ENCODE measurements at places on chromosomes 3 and 15.

DNA sequence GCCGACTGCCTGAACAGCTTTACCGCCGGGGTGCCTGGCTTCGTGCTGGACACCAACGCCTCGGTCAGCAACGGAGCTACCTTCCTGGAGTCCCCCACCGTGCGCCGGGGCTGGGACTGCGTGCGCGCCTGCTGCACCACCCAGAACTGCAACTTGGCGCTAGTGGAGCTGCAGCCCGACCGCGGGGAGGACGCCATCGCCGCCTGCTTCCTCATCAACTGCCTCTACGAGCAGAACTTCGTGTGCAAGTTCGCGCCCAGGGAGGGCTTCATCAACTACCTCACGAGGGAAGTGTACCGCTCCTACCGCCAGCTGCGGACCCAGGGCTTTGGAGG lies 815 bp downstream of the SPINT1 start:
- no peak for DNase-seq

DNA sequence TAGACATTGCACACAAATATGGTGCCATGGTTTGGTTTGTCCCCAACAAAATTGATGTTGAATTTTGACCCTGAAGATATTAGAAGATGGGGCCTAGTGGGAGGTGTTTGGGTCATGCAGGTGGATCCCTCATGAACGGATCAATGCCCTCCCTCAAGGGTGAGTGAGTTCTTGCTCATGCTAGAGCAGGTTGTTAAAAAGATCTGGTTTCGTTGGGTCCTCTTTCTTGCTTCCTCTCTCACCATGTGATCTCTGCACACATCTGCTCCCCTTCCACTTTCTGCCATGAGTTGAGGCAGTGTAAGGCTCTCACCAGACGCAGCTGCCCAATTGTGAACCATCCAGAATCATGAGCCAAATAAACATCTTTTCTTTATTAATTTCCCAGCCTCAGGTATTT lies 87.8 kb upstream of the MDFIC2 start:
- DNase-seq: no peak

GRCh38 chr3:157429708-157430107 lies 6.9 kb upstream of the PTX3 start:
- no peak for DNase-seq

GRCh38 chr3:98733812-98734281 lies 29.3 kb upstream of the ST3GAL6 start:
- DNase-seq: no peak

GRCh38 chr3:159263750-159264553 lies 462.1 kb downstream of the MFSD1 start:
- DNase-seq: peak; percentile 2

DNA sequence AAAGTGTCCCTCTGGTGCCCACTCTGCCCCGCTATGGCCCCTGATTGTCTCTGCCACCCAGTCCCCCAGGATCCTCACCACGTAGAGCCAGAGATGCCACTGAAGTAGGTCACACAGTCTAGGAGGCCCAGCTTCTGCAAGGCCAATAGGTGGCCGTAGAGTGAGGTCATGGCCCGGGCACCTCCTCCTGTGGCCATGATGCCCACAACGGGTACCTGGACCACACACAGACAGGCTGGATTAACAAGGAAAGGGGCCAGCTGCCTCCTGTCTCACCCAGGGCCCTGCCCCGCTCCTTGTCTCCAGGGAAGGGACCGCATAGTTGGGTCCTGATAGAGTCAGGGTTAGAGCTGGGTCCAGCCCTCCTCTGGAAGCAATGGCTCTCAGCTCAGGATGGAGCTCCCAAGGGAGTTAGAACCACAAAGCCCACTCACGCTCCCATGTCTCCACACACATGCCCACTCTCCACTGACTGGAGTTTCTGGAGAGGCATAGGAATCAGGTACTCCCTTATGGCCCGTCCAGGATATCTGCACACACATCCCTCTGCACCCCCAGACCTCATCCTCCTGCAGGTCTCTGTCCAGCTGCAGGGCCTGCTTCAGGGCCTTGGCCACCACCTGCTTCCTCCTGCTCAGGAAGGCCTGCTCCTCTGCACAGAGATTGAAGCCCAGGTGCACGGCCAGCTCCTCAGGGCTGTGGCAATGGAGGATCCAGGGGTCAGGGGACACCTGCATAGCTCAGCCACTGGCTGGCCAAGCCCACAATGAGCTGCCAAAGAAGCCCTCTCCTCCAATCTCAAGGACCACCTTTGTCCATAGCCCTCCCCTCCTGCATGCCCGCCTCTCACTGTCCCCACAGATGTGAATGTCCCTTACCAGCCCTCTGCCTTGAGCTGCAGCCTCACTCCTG lies 13.2 kb downstream of the PLA2G4D start:
- DNase-seq: no peak

DNA sequence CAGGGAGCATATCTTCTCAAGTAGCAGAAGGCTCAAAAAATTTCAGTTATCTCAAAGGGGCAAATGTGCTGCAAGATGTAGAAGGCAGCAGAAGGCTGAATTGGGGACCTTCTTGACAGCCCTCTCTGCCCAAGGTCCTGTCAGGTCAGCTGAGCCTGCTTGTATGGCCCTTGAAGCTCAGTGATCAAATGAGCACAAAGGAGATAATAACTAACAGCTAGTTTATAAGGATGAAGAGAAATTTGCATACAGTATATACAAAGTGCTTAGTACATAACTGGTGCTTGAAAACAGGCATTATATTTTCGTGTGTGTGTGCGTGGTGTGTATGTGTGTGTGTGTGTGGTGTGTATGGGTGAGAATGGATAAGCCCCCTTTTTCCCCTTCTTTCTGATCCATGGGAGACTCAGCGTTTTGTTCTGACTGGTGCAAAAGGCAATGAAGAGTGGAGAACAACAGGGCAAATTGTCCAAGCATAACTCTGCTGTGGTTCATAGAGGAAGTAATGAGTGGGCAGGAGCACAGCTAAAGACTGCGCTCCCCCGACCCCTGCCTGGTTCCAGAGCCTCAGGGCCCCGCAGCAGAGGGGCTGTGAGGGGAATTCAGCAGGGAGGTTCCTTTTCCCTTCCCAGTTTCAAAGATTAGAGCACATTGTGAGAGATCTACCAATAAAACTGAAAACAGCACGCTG lies 356.8 kb upstream of the NR2F2 start:
- no peak for DNase-seq

DNA sequence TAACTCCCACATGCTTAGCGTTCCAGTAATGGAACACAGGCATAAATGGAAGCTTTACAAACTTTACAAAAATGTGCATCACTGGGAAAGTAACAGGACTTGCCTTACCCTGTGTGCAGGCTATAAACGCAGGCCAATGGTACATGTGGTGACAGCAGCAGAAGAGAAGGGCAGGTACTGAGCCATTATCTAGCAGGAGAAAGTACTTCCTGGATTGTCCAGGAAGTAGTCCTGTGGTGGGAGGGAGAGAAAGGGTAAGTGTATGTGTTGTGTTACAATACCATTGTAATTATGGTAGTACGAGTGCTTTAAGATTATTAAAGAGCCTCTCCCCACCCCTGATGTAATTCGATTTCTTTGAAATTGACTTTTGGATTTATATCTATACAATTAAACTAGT lies 5.3 kb downstream of the ATP1B3 start:
- no peak for DNase-seq

DNA sequence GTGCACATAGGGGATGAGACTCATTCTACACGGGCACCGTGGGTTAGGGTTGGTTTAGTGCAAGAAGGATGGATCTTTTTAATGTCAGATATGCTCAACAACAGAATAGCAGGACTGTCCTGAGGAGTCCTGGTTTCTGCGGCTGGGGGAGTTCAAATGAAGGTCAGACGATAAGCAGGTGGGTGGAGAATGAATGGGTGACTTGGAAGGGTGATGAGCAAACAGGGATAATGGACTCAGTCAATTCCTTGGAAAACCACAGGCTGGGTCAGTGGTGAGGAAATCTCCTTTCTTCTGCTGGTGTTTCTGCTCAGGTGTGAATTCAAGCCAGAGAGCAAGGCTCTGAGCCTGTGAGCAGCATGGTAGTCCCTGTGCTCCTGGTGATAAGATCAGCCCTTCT lies 59.9 kb downstream of the MESD start:
- DNase-seq: no peak

DNA sequence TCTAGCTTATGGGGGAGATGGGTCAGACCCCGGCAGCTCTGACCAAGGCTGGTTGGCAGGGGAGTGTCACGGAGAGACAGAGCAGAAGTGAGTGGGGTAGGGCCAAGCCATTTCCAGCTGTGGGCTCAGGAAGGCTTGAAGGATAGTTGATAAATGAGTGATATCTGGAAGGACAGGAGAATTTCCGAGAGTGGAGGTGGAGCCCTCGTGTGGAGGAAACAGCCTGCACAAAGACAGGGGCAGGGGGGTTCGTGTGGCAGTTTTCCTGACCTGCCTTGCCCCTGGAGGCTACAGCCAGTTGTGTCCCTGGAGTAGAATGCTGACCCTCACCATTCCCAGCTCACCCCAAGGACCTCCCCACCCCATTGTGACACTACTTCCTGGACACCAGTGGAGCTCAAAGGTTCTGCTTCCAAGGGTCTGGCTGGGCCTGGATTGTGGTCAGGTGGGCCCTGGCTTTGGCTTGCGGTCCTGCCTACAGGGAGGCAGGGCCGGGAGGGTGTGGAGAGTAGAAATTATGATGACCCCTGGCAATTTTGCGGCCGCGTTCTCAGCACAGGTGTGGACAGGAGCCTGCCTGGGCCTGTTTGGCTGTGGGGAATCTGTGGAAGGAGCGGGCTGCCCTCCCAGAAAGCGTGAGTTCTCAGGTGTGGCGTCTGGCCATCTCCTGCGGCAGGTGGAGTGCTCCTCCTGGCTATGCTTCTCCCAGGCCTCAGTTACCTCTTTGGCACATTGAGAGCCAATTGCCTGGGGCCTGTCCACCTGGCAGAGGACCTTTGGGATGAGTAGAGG lies at the start of gene SLC22A14:
SLC22A14 (plus strand) TSS at position 400 of the 792 bp plus-strand sequence. CDS start 23,733 bp downstream, outside the sequence.
- DNase-seq: no peak

GRCh38 chr3:160003520-160004128 lies 15.0 kb downstream of the IL12A start:
- DNase-seq: no peak

GRCh38 chr15:41982133-41982930 lies 10.0 kb upstream of the EHD4 start:
- DNase-seq: no peak

DNA sequence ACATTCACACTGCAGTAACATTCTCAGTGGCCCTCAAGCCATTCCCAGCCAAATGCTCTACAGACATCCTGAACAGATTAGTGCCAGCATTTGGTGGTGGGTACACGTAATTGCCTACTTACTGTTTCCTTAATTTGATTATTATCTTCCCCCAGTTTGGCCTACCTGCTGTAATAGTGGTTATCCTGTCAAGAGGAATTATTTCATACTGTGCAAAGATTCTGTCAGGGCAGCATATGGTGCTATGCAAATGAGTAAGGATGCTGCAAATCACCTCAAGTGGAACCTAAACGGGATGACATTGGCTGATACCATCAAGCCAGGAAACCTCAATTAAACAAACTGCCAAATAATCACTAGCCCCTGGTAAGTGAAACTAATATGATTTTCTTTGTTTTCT lies 88.7 kb downstream of the SEMA6D start:
- no peak for DNase-seq

DNA sequence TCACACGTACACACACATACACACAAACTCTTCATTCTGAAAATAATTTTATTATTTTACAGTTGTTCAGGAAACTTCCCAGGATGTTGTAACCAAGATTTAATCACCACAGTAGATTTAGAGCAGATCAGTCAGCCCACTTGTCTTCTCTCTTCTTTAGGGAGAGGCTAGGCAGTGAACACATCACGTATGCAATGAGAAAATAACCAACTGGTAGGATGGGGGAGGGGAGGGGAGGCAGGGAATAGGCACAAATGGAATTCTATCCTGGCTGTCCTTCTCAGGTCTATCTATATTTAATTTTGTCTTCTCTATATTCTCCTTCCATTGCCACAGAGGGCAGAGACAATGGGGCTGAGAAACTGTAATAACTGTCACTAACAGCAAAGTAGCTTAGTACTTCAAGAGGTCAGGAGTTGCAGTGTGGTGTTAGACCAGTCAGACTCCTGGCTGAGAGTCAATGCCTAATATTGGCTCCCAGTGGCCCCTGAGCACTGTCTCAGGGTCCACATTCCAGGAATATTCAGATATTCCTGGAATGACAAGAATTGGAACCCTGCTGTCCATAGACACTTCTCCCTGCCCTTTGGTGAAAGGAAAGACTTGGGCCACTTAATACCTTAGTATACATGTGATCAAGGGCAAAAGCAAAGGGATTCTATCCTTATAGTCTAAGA lies 2.6 kb upstream of the HCLS1 start:
- no peak for DNase-seq

GRCh38 chr15:39554746-39555387 lies 26.0 kb upstream of the THBS1 start:
- DNase-seq: no peak

- no peak for DNase-seq
Measured at GRCh38 chr15:60535265-60535664, 56.3 kb upstream of the ICE2 start.

- no peak for DNase-seq
Measured at GRCh38 chr15:78090422-78091063, 1.8 kb upstream of the SH2D7 start.

DNA sequence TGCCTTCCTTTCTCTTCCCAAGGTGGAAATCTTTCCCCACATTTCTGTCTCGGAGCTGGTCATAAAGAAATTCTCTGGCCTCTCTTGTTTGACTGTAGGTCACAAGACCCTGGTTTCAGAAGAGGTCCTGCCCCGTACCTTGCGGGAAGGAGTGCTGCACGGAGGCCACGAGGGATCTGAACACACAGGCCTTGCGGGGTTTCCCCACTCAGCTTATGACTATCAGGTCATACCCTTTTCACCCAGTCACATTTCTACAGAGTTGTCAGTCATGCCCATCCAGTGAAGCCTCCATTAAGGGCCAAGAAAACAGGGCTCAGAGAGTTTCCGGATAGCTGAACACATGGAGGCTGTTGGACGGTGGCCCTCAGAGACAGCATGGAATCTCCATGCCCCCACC lies 54.7 kb upstream of the ATP13A3 start:
- DNase-seq: no peak

DNA sequence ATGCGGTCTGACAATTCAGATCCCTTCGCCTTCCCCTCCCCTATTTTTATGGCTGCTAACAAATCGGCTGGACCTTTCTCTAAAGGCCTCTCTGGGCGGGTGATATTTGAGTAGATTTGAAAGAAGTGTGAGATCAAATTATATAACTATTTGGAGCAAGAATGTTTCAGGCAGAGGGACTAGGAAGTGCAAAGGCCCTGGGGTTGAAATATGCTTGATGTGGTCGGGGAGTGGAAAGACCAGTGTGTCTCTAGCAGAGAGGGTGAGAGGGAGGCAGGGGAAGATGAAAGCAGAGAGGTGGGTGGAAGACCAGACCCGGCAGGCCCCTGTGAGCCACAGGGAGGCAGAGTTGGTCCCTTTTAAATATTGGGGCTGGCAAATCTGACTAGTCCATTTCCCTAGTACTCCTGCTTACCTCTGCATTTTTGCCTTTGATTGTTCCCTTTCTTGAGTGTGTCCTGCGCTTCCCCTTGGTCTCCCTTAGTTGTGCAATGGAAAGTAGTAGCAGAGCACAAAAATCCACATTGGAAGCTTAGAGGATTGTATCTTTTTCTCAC lies 32.3 kb downstream of the SLCO3A1 start:
- DNase-seq: no peak

GRCh38 chr15:66236806-66237375 lies 16.7 kb downstream of the MEGF11 start:
- DNase-seq: no peak

- DNase-seq: no peak
Measured at GRCh38 chr3:157785102-157785826, 282.0 kb upstream of the VEPH1 start.

GRCh38 chr3:119340014-119340413 lies 45.8 kb downstream of the ARHGAP31 start:
- no peak for DNase-seq

Data from NCI-H748 treated with DMSO at 0.1 percent for 48 hours (cell line).